ENCODE measurements at places on chromosomes 16 and 17. TPM values are rescaled to one million over a fixed set of nuclear protein-coding genes. Genes with fewer than 3 reads are reported as not detected.

Gene MGAT5B
- total RNA-seq, result not detected

Gene PARN
- 17.2 TPM for total RNA-seq

Gene CCR7
- not detected for total RNA-seq

Gene TBC1D3C
- total RNA-seq, result not detected

Gene NPIPB8
- total RNA-seq, result not detected

Gene CFAP20
- 34.8 TPM for total RNA-seq

Gene RAP1GAP2
- total RNA-seq, result 57.2 TPM

Gene FBXW10B
- total RNA-seq, result 0.84 TPM

Gene ZNF207
- total RNA-seq, result 58.4 TPM

Gene TP53TG3
- total RNA-seq, result 1.1 TPM

Gene CDRT15
- not detected for total RNA-seq

Gene TEKT1
- total RNA-seq, result not detected

Gene PPM1E
- 2.3 TPM for total RNA-seq

DNA sequence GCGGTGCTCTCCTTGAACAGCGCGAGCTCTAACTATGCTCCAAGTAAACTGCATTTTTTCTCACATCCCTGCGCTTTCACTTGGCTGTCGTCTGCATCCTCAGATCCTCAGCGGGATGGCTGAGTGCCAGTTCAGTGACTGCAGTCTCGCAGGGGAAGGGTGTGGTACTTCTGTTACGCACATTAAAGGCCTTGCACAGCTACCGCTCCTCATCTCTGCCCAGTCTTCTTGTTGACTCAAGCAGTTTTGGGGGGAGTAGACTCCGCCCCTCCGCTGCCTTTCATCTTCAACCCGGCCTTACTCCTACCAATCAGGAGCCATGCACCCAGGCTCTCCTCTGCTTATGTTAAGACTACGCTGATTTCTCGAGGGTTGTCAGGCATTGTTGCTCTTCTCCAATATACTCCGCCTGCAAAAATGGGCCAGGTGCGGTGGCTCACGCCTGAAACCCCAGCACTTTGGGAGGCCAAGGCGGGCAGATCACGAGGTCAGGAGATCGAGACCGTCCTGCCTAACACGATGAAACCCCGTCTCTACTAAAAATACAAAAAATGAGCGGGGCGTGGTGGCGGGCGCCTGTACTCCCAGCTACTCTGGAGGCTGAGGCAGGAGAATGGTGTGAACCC, 10.0 kb downstream of the ATP5PD start:
- peak; percentile 94 for DNase-seq

GRCh38 chr17:2240541-2240940, 63.0 kb downstream of the SMG6 start:
- DNase-seq, result no peak

DNA sequence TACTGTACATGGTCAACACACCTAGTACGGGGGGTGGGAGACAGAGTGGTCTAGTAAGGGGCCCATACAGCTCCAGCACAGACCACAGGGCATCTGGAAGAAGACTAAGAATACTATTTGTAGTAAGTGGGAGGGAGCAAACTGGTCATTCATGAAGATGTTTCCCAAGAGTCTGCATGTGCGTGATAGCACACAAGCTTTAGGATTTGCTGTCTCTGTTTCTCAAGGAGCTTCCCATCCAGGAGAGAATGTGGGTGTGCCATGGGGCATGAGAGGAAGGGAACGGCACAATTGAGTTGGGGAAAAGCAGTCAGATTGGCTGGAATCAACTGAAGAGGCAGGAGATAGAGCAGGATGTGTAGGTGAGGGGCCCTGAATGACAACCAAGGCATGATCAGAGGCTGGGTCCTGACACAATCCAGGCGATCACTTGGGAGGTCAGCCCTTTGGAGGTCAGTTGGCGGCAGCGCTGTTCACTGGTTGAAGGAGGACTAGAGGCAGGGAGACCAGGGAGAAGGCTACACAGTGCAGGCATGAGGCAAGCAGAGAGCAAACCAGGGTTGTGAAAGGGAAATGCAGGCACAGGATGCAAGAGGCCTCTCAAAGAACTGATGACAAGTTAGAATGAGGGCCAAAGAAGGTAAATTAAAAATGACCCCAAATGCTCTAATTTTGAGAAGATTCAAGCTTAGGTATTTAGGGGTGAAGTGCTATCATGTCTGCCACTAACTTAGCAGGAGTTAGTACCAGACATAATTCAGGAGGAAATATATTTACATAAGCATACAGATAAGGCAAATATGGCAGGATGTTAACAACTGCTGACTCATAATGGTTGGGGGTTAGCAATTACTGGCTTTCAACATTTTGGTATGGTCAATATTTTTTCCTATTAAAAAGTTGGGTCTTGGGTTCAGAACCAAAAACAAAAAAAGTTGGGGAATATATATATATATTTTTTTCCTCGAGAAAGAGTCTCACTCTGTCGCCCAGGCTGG, 10.3 kb downstream of the UBE2O start:
- DNase-seq, result no peak

GRCh38 chr17:77404812-77405581, 264.2 kb downstream of the SEC14L1 start:
- DNase-seq, result peak; percentile 84

GRCh38 chr17:19410091-19410490, 941 bp upstream of the RNF112 start:
- DNase-seq, result no peak

DNA sequence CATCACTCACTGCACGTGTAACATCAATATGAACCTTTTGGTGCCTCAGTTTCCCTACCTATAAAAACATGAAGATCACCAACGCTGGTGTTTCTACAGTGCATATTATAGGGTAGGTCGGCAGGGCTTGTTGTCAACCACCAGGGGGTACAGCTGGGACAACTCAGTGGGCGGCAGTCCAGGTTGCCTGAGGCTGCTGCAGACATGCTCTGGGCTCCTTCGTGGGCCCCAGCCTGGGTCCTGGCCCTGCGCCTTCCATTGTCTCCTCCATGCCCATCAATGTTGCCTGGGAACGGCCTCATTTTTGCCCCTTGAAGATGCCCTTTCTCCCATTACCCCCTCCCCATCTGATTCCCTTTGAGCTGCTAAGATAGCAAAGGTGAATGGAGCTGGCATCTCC, 89.8 kb downstream of the GSG1L start:
- DNase-seq, result no peak

DNA sequence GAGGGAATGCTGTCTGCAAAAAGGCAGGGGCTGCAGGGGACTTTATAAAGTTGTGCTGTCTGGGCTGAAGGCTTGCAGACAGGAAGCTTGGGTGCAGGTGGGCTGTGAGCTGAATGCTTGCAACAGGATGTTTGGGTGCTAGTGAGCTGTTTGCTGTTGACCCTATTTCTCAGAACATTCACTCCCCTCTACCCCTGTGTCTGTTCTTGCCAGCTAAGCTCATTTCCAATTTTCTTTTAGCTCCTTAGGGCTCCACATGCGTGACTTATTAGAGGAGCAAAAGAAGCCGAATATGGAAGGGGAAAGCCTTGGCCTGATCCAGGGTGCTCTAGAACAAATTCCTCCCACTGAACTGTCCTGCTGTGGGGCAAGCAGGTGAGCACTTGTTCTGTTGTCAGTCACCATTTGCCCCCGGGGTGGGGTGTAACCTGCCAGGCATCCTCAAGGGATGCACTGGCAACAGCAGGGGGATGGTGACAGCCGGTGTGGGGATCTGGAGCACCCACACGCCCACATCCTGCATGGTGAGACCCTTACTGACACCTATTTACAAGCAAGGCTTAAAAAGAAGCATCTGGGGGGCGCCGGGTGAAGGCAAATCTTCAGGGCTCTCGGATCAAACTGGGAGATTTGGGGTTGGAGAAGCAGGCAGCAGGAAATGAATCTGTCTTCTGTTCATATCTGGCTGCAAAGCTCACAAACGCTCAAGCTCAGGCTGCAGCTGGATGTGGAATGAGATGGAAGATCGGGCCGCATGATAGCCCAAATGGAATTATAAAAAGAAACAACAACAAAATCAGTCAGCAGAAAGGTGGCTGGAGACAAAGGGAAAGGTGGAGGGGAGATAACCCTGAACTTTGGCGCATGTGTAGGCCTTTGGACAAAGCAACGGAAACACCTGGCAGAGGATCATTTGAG, 21.1 kb upstream of the NUP93 start:
- no peak for DNase-seq

GRCh38 chr17:78258323-78259191, 27.1 kb downstream of the TMEM235 start:
- peak; percentile 89 for DNase-seq

- DNase-seq, result no peak
These were observed 5.3 kb upstream of the NLRC3 start for GRCh38 chr16:3582276-3583165.

GRCh38 chr16:88922114-88922825, 54.7 kb downstream of the CBFA2T3 start:
- peak; percentile 92 for DNase-seq

GRCh38 chr16:85182286-85182685, 70.0 kb upstream of the CIBAR2 start:
- DNase-seq, result no peak

DNA sequence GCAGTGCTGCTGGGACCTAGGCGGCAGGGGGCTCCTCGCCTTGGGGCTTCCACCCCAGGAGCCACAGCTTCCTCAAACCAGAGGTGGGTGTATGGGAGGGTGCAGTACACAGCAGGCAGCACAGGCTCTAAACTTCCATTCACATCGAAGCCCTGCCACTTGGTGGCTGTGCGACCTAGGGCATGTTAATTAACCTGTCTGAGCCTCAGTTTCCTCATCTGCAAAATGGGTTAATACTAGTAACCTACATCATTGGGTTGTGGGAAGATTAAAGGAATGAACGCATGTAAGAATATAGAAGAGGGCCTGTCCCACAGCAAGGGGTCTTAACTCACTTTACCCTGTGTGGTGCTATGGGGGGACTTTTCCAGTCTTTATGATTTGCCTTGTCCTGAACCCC, 26.8 kb upstream of the LHX1 start:
- DNase-seq, result no peak

GRCh38 chr16:61289141-61289540, 747.1 kb downstream of the CDH8 start:
- DNase-seq, result no peak

GRCh38 chr17:44922136-44922535, 6.8 kb upstream of the GFAP start:
- no peak for DNase-seq

GRCh38 chr16:62149631-62150030, 113.4 kb upstream of the CDH8 start:
- no peak for DNase-seq

GRCh38 chr17:12522336-12522735, 143.4 kb upstream of the MYOCD start:
- DNase-seq, result no peak

- DNase-seq, result peak; percentile 78
These were observed 34.0 kb downstream of the OR1D5 start for GRCh38 chr17:3029213-3029913.

GRCh38 chr17:28950752-28951427, 428 bp downstream of the PHF12 start:
- no peak for DNase-seq

- DNase-seq, result no peak
These were observed 23.5 kb downstream of the RDM1 start for GRCh38 chr17:35906926-35907637.

GRCh38 chr16:11669380-11670146, 1.3 kb downstream of the SNN start:
- DNase-seq, result peak; percentile 83

DNA sequence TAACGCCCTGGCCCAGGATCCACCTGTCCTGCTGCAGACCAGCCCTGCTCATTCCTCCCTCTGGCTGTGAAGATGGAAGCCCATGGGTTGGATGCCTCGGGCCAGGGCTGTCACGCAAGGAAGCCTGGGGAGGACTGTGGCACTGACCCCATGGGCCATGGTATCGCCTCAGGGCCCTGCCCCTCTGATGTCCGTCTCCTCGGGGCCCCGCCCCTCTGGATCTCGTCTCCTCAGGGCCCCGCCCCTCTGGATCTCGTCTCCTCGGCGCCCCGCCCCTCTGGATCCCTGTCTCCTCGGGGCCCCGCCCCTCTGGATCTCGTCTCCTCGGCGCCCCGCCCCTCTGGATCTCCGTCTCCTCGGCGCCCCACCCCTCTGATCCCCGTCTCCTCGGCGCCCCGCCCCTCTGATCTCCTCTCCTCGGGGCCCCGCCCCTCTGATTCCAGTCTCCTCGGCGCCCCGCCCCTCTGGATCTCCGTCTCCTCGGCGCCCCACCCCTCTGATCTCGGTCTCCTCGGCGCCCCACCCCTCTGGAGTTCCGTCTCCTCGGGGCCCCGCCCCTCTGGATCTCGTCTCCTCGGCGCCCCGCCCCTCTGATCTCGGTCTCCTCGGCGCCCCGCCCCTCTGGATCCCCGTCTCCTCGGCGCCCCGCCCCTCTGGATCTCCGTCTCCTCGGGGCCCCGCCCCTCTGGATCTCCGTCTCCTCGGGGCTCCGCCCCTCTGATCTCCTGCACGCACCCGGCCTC, 24.0 kb downstream of the METRNL start:
- no peak for DNase-seq

DNA sequence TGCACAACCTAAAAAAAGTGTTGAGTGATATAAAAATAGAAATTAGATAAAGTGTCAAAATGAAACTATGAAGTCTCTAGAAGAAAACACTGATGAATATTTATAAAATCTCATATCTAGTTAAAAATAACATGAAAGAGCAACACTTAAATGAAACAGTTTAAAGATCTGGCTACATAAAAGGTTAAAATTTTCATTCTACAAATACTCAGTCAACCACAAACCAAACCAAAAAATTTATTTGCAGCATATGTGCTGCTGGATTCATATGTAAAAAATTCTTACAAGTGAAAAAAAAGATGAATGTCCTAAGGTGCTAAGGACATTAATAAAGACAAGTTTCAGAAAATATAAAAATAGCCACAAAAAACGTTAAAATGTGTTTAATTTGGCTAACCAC, 22.6 kb upstream of the CDYL2 start:
- no peak for DNase-seq

- DNase-seq, result no peak
These were observed 1187.6 kb upstream of the CDH8 start for GRCh38 chr16:63223851-63224250.

Measured in Right ventricle myocardium inferior (tissue), 1 donor.